ENCODE measurements at places on chromosomes 1 and 21.

GRCh38 chr1:186456729-186457255 lies 4.1 kb downstream of the PDC start:
- DNase-seq, result no peak

- no peak for DNase-seq
Measured at GRCh38 chr1:3541936-3542335, 69.4 kb downstream of the MEGF6 start.

GRCh38 chr1:92481971-92482664 lies 4.6 kb downstream of the GFI1 start:
- DNase-seq, result no peak

DNA sequence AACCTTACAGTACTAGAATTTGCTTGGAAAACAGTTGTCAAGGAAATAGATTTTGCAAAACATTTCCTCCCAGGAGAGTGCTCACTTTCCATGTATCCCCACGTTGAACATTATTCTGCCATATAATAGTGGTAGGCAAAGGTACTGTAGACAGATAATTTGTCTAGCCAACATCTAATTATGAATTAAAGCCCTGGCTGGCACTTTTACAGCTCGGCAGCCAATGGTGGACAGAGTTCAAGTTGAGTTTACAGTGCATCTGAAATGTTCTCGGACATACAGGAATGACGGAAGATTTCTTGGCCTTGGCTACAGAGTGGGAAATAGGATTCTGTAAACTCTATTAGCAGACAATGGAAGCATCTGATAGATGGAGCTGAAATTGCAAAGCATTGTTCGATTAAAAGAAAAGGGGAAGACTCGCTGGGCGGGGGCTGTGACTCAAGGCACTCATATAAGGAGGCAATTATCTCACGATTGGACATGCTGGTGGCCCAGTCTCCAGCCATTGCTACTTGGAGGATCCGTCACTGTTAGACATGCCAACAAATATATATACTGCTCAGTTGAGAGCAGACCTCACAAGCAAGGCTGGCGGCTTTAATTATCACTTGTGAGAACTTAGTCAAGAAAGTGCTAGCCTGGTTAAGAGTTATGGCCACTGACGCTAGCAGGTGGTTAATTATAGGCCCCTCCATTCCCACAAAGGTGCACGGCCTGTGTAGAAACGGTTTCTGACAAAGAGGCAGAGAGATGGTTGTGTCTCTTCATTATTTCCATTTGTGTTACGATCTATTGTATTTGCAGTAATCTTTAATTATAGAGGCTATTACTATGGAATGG lies 48.0 kb downstream of the MAN1C1 start:
- DNase-seq, result no peak

DNA sequence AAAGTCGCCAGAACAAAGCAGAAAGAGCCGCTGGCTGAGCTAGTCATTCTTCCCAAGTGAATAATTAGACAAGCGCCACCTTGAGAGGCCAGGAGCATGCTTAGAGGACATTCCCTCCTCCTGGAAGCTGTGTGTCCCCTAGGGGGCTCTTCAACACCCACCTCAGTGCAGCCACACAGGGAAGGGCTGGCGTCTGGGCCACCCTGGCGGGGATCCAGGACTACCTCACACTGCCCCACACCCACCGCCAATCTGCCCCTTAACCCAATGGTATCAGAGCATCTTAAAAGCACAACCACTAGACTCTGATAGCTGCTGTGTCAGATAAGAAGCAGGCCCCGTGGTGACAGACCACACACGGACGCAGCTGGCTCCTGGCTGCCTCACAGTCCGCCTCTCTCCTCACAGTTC lies 24.9 kb downstream of the SETD4 start:
- peak; percentile 67 for DNase-seq

DNA sequence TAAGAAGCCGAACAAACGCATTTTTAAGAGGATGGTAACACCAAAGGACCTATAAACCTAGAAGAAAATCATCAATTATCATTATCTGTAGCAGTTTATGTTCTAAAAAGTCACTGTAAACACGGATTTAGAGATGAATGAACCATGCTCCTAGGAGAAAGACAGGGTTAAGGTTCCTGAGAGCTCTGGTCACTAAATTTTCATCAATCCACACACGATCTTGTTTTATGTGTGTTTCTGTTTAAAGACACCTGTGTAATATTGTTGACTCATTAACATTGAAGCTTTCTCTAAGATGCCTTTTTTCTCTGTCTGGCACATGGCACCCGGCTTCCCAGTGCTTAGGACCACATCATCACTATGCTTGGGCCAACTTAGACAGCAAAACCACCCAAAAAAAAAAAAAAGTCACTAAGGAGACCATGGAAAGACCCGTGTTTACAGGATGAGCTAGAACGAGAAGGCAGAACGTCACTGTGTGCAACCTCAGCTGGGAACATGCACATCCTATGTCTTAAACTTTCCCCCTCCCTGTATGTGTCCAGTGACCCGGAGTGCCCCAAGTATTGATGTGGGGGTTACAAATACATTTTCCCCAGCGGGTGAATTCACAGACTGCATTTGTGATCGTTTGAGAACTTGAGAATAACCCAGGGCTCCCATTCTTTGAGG lies 55.8 kb upstream of the PDE9A start:
- no peak for DNase-seq

- no peak for DNase-seq
Measured at GRCh38 chr1:87953121-87953520, 624.4 kb downstream of the LMO4 start.

DNA sequence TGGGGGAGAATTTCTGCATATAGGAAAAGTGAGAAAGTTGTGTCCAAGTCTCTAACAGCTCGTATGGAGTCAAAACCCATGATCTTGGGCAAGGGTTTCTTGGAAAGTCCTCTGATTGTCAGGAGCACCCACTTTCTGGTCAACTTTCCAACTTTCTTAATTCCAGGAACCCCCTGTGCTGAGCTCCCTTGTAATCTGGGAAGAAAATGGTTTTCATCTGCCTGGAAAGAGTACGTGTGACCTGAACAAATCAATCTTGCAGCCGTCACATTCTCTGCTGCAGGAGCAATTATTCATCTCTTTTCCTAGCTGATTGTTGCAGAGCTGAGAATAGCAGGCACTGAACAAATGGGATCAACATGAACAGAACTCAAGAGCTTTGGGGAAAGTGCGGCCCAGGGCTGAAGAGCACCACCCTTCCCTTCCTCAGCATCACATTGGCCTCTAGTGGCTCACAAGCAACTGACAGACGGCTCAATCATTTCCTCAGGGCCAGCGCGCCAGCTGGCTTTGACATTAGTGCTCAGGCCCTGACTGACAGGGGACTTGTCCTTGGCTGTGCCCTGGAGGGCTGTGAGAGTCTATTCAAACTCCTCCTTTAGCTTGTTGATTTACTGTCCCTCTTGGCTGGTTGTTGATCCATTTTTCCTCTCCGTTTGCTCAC lies 295.2 kb downstream of the HLX start:
- no peak for DNase-seq

DNA sequence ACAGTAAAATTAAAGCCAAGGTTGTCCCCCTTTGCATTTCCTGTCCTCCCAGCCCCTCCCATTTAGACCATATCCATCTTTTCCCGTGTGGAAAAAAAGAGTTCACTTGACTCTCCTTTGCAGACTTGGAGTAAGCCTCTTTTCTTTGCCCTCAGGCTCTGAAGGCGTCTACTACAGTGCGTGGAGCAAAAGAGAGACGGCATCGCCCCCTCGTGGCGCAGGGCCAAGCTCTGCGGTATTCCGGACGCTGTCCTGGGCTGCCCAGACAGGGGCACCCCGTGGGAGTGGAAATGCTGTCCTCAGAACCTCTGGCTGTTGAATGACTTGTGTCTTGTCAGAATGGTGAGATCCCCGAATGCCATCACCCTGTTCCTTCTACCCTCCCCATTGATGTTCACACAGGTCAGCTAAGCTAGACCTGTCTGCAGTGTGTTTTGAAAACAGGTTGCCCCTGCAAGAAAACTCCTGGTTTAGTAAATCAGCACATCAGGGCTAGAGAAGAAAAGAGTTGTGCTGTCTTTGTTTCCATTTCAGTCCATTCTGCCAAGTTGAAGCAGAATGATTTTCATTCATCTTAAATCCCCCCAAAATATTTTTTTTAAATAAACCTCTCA lies 12.3 kb upstream of the GJA8 start:
- peak; percentile 59 for DNase-seq

GRCh38 chr1:79575424-79575823 lies 568.9 kb upstream of the ADGRL4 start:
- no peak for DNase-seq

- no peak for DNase-seq
Measured at GRCh38 chr1:159866905-159867663, 4.6 kb upstream of the VSIG8 start.

DNA sequence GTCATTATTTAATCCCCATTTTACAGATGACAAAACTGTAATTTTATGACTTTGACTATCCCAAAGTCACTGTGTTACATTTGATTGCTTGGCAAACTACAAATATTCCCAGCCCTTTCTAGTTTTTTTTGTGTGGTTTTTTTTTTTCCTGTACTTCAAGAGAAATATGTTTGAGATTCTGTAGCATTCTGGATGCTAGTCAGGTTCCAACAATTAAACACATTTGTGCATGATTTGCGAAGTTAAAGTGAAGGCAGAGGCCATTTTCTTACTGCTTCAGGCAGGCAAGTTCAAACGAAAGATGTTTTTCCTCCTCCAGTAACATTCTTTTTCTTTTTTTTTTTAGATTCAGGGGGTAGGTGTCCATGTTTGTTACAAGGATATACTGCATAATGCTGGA lies 107.9 kb upstream of the SERTAD4 start:
- no peak for DNase-seq

DNA sequence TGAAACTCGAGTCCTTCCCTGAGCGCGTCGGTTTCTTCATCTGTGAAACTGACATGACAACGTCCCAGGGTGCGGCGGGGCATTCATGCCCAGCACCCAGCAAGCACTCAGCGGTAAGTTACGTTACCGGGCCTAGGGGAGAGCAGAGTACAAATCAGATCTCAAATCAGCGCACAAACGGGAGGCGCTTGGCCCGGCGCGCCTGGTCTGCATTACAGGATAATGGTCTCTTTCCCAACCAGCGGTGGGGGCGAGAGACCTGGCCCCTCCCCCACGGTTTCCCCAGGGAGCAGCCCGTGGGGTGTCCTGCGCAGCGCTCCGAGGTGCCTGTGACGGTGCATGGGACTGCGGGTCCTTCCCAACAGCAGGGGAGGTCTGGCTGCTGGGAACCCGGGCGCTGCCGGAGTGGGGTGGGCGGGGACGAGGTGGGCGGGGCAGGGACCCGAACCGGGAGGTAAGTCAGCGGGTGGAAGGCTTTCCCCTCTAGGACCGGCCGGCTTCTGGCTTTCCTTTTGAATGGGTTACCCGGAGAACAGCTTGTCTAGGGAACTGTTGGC lies 1.0 kb downstream of the TMEM51 start:
- no peak for DNase-seq

GRCh38 chr1:226287587-226287986 lies 21.4 kb downstream of the LIN9 start:
- no peak for DNase-seq

DNA sequence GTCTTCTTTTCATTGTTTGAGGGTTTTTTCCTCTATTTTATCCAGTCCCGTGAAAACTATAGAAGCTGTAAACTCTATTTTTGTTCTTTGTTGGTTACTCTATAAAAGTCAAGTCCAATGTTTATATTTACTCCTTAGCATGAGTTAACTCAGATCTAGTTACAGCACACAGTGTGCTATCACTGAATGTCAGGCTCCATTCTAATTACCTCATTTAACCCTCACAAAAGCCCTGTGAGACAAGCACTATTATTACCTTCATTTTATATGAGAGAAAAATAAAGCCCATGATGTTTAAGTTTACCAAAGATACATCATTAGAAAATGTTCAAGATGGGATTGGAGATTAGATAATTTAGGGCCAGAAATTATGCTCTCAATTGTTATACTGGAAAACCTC lies 251.4 kb upstream of the SNX7 start:
- no peak for DNase-seq

DNA sequence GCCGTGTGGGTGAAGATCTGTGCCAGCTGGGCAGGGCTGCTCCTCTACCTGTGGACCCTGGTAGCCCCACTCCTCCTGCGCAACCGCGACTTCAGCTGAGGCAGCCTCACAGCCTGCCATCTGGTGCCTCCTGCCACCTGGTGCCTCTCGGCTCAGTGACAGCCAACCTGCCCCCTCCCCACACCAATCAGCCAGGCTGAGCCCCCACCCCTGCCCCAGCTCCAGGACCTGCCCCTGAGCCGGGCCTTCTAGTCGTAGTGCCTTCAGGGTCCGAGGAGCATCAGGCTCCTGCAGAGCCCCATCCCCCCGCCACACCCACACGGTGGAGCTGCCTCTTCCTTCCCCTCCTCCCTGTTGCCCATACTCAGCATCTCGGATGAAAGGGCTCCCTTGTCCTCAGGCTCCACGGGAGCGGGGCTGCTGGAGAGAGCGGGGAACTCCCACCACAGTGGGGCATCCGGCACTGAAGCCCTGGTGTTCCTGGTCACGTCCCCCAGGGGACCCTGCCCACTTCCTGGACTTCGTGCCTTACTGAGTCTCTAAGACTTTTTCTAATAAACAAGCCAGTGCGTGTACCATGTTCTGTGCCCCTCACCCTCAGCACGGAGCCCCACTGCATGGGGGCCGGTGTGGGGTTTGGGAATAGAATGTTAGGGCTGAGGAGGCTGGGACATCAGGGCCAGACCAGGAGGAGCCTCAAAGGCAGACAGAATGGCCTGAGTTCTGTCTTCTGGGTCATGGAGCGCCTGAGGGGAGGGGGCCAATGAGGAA lies 21.3 kb downstream of the SERINC2 start:
- DNase-seq, result no peak

- no peak for DNase-seq
Measured at GRCh38 chr21:43355266-43355924, 71.5 kb downstream of the SIK1 start.

DNA sequence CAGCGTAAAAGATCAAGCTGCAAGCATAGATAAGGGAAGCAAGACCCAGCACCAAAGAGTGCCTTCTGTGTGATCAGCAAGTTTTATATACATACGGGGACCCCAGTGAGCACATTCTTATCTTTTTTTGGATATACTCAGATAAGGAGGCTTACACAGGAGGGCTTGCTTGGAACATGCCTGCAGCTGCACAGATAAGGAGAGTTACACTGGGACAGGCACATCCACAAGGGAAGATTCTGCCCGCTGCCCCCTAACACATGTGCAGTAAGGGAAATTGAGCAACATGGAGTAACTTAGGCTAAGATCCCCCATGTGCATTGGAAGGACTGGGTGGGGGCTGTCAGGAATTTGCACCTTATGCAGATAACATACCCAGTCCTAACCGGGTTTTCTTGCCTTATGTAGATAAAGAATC lies 1334.8 kb downstream of the MRPL39 start:
- DNase-seq, result peak; percentile 97

Data from hematopoietic multipotent progenitor cell treated with erythropoietin and hydrocortisone succinate and interleukin-3 and kit ligand, for 8 days (in vitro differentiated cells).